ENCODE measurements at places on chromosomes 2 and 18.

DNA sequence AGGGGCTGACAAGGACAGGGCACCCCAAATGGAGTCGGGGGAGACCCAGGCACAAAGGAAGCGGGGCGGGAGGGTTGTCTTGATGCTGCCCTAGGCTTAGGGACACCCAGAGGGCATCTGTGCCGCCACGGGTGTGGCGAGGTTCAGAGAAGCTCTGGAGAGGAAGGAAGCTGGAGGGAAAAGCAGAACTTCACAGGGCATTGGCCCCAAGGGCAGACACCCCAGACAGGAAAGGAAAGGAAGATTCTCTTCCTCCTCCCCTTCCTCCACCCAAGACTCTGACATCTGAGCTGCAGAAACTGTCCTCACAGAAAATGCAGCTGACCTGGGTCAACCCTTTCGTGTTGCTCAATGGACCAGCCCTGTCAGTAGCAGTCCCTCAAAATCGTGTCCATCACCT, 25.6 kb downstream of the DNMT3A start:
- no peak for DNase-seq

GRCh38 chr2:101793277-101793969, 95.9 kb downstream of the MAP4K4 start:
- no peak for DNase-seq

- no peak for DNase-seq
Observed at GRCh38 chr2:239212121-239212928, 188.5 kb downstream of the HDAC4 start.

- DNase-seq = no peak
Observed at GRCh38 chr18:79383388-79384056, 12.2 kb upstream of the NFATC1 start.

Data from AG09319 (cell line).